ENCODE measurements at places on chromosomes 12 and 14.

- no peak for DNase-seq
These were observed 10.6 kb upstream of the ATF1 start for GRCh38 chr12:50753232-50753769.

DNA sequence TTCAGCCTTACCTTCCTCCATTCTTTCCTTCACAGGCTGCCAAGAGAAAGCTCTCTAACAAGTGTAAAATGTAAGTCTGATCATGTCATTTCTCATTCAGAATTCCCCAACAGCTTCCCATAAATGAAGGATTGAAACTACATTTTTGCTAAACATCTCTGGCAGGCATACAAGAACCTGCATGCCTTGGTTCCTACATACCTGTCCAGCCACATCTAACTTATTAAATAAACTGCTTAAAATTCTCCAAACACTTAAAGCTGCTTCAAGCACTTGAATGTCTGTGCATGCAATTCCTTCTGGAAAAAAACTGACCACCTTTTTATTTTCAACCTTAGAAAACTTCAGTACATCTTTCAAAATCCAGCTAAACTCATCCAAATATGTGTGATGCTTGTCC, 84.4 kb upstream of the DCN start:
- no peak for DNase-seq

DNA sequence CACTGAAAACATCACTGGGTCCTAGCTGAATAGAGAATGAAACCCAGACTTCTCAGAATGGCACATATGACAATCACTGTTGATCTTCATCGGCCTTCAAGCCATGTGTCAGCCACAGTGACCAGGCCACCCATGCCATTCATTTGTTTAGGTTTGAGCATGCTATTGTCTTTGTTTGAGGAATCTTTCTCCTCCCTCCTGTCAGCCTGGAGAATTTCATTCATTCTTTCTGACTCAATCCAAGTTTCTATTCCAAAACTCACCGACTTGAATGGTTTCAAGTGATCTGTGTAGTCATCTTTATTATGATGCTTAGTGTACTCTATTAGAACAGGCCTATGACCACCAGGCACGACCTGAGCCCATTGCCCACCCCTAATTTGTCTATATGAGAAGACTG, 106.3 kb downstream of the ETNK1 start:
- no peak for DNase-seq

GRCh38 chr14:102424520-102424919, 61.8 kb downstream of the TECPR2 start:
- no peak for DNase-seq

DNA sequence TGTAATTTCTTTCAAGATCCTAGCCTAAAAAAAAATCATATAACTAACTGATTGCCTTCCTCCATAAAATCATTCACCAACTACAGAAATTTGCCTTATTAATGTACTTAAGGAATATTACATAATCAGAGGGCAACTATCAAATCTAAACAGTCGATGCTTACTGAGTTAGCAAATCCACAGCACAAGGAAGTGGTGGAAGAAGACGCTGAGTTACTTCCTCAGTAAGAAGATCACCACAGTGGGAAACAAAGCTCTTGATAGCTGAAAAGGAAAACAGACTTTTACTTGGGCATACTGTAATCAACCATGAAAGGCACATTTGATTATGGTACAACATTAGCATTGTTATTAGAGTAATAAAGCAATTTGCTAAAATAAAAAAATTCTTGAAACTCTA, 48.7 kb downstream of the HEATR5A start:
- no peak for DNase-seq

- DNase-seq = no peak
These were observed 84.0 kb downstream of the SYNE3 start for GRCh38 chr14:95432144-95433093.

DNA sequence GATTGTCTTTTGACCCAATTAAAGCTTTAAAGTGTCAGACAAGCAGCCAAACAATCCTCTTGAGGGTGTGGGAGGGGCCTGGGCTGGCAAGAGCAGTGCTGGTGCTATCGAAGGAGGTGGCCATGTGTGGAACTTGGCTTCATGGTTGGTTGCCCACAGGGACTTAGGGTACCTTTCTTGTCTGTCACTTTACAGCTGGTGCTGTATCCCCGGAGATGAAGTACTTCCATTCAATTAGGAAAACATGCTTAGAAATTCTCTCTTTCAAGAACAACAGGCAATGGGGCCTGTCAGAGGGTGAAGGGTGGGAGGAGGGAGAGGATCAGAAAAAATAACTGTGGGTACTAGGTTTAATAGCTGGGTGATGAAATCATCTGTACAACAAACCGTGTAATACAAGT, 86.5 kb downstream of the DAAM1 start:
- no peak for DNase-seq

DNA sequence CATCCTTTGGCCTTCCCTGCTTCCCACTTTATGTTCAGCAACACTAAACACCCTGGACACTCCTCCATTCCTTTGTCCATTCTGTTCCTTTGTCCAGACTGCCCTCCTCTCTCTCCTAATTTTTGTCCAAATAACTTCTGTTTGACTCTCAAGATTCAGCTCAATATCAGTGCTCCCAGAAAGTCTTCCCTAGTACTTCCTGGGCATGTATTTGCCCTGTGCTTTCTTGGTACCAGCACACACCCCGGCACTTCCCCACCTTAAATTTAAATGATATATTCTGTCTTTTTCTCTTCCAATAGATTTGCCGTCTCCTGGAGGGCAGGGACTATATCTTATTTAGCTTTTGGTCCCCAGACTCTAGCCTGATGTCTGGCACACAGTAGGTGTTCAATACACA, 6.5 kb upstream of the APOLD1 start:
- no peak for DNase-seq

DNA sequence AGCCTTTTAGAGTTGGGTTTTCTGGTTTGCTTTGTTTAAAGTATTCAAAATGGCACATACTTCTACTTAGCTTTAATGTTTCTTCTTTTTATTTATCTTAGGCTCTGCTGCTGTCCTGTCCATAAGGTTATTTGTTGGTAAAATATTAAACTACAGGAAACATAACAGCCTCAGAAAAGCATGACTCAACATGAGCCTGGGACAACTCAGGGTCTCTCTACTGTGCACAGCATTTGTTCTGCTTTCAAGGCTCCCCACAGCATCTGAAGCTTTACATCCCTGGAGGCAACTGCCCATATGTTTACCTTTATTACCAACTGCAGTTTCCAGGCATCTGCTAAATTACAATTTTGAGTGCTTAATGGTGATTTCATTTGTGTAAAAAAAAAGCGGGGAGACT, 954.2 kb upstream of the FBXO33 start:
- DNase-seq = no peak

- no peak for DNase-seq
These were observed 166.7 kb upstream of the LHX5 start for GRCh38 chr12:113638460-113638775.

- no peak for DNase-seq
These were observed 156.6 kb upstream of the CAND1 start for GRCh38 chr12:67112586-67112985.

- DNase-seq = no peak
These were observed 1.3 kb upstream of the HSD17B6 start for GRCh38 chr12:56761812-56762211.

GRCh38 chr14:65151609-65151956, 49.3 kb upstream of the MAX start:
- no peak for DNase-seq

- no peak for DNase-seq
These were observed 74.6 kb upstream of the OSBPL8 start for GRCh38 chr12:76634133-76634532.

DNA sequence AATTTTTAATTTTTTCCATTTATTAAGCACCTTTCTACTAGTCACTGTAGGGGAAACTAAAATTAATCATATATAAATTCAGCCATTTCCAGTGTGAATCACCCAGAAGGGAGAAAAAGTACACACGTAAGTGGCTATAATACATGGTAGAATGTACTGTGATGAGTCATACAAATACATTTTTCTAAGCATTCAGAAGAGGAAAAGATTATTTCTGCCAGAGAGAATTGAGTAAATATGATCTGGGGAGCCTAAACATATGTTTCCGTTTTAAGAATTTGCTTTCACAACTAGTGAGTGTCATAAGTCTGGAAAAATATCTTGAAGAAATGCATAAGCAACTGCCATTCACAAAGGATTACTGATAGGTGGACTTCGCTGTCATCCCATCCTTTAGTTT, 102.8 kb downstream of the TGFB3 start:
- DNase-seq = no peak

DNA sequence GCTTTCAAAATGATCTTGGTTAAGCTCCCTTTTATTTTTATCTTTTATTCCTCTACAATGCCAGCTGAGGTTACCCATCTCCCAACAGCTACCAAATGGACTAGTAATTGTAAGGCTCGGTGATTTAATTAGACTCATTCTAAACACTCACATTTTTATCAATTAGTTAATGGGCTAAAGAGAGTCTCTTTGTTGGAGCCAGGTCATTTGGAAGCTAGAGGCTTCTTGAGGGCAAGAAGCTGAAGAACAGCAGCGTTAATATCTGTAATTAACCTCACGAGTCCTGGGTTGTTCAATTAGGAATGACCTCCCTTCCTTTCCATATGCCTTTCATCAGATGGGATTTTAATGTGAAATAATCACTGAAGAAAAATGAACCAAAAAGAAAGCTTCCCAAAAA, 56.9 kb downstream of the OTX2 start:
- DNase-seq = no peak
